ENCODE measurements at places on chromosomes 2 and 18. TPM values are rescaled to one million over a fixed set of nuclear protein-coding genes. Genes with fewer than 3 reads are reported as not detected.

- no peak for DNase-seq
Measured at GRCh38 chr2:109597283-109597682, 16.5 kb downstream of the SEPTIN10 start.

Gene RMC1
- 28.7 TPM for polyA plus RNA-seq

- DNase-seq: no peak
Measured at GRCh38 chr2:150387586-150388288, 99.7 kb downstream of the RND3 start.

Gene DSG1
- polyA plus RNA-seq: 0.05 TPM

Gene RPRM
- polyA plus RNA-seq: 3.2 TPM

Gene LRRTM1
- 19.8 TPM for polyA plus RNA-seq

DNA sequence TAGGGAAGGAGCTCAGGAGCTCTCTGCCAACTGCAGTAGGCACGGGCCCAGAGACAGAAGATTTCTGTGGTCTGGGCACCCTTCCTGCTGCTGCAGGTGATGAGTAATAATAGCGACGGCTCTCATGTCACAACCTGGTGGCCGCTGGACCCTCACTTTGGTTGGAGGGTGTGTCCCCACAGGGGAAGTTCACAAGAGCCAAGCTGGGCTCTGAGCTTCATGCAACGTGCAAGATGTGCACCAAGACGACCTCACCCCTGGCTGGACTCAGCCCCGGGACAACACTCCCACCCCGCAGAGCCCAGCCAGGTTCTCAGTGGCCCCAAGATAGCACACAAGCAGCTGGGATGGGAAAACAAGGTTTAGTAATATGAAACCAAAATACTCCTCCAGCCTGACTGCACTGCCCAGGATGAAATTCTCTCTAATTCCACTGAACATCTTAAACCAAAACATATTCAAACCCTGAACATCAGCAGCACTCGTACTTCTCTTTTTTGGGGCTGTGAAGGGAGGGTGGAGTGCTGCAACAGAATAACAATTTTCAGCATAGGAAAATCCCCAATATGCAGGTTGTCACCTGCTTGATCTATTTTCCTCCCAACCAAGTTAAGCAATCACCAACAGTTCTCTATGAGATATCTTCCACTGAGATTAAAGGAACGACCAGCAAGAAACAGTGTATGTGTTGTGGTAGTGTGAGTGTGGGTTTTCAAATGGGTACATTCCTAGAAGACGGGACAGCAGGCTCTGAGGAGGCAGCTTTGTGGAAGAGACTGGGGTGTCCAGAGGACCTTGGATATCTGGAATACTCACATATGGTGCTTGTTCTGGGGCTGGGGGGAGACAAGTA, 26.5 kb downstream of the BCL2 start:
- DNase-seq: no peak

DNA sequence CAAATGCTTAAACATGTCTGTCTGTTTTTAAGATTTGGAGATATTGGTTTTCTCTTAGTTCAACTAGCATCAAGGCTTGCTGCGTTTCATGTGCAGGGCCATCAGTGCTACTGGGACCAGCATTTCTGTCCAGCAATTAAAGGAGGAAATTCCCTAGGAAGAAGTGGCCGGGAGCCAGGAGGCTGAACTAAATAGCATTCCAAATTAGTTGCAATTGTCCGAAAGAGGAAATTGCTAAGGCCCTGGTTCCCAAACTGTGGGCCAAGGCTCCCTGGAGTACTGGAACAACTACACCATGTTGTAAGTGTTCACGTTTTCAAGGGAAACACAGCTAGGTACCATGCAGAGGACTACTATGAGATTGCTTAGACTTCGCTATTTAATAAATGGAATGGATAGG, 257.9 kb downstream of the PTPRM start:
- no peak for DNase-seq

- DNase-seq: no peak
Measured at GRCh38 chr2:217671075-217671474, 331.7 kb downstream of the TNS1 start.

DNA sequence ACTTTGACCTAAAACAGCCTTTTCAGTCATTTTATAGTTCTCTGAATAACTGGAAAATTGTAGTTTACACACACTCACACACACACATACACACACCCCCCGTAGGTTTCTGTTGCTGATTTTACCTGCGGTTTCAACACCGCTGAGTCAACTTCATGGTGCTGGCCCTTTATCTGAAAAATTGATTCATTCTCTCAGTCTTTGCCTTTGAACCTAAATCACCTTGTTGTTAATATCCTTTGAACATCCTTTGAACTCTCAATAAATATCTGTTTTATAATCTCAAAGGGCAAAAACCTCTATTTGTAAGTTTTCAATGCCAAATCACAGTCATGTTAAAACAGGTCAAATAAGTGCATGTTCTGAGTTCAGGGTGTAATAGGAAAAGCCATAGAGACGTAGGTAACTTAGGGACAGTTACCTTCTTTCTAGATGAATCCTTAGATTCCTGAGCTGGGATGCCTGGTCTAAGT, 109.0 kb upstream of the BZW1 start:
- no peak for DNase-seq

DNA sequence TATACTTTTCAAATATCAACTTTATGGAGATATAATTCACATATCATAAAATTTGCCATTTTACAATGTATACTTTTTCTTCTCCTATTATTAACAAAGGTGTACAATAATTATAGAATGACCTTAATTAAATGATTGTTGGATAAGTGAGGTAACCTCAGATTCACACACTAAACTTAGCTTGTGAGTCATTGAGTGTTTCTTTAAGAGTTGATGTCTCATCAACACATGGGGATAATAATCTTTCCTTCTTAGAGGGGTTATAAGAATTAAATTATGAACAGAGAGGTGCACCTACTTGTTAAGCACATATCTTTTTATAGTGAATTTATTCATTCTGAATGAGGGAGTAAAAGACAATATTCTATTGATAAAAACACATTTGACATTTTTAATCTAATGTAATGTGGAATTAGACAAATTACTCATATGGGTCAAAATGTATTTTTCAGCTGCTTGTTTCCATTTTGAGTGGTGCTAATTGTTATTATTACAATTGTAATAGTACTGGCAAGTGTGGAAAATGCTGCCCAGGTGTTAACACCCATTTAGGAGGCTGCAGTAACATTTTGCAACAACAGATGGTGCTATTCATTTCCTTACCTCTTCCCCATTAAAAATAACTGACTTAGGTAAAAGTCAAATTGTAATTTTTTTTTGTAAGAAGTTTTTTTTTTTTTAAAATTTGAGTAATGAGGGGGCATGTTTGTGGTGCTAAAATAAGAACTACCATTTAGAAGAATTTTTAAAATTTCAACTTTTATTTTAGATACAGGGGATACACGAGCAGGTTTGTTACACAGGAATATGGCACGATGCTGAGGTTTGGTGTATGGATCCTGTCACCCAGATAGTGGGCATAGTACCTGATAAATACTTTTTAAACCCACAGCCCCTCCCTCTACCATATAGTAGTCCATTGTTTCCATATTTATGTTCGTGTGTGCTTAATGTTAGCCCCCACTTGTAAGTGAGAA, 32.1 kb upstream of the DYNAP start:
- DNase-seq: peak; percentile 15

Gene ANKAR
- 17.1 TPM for polyA plus RNA-seq

- no peak for DNase-seq
Measured at GRCh38 chr2:28155627-28156026, 237.0 kb upstream of the FOSL2 start.

Gene KIF1A
- polyA plus RNA-seq: 11.1 TPM

Gene GREB1L
- 4.0 TPM for polyA plus RNA-seq

DNA sequence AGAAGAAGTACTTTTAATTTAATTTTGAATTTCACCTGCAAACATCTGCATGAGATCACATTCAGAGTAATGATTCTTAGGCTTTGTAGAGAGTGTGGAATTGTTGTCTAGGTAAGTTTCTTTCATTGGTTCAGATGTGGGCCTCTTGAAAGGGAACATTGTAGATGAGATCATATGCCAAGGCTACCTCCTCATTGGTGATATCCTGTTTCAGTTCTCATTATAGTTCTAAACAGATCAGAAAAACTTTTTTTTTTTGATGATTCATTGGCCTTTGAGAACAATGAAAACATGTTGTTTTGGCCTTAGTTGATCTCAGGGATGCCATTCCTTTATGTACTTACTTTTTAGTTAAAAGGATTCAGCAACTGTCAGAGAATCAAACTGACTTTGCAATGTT, 44.5 kb downstream of the EML6 start:
- no peak for DNase-seq

Gene TEX44
- not detected for polyA plus RNA-seq

Gene CLASP1
- 54.6 TPM for polyA plus RNA-seq

DNA sequence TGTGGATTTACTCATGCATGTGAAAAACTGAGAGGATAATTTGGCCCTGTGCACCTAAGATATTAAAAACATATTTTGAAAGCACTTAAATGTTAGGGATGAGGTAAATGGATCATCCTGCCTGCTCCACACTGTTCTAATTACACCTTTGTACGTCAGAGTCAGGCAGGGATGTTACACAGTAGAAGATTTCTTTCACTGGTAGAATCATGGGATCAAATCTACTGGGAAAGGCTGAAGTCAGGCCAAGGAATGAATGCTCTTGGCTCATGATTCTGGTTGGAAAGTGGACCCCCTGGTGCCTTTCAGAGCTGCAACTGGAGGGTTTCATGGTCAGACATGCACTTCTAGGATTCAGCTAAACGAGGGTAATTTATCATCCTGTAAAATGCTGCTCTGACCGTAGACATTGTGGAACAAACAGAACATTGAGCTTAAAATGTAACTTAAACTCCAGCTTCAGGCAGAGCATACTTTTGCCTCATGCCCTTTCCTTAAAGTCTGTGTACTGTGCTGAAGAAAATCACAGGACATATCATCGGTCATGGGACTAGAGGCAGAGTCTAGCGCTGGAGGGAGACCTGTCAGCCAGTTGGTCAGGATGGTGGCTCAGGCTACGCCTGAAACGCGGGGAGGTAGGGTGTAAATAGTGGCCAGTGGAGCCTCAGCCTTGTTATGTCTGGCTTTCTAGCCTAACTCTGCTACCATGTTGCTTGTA, 4.9 kb downstream of the KCNE4 start:
- DNase-seq: no peak

- no peak for DNase-seq
Measured at GRCh38 chr2:161552015-161552414, 72.2 kb upstream of the SLC4A10 start.

Gene ORC4
- polyA plus RNA-seq: 145 TPM

GRCh38 chr2:174122185-174122584, 126.1 kb downstream of the OLA1 start:
- DNase-seq: no peak

DNA sequence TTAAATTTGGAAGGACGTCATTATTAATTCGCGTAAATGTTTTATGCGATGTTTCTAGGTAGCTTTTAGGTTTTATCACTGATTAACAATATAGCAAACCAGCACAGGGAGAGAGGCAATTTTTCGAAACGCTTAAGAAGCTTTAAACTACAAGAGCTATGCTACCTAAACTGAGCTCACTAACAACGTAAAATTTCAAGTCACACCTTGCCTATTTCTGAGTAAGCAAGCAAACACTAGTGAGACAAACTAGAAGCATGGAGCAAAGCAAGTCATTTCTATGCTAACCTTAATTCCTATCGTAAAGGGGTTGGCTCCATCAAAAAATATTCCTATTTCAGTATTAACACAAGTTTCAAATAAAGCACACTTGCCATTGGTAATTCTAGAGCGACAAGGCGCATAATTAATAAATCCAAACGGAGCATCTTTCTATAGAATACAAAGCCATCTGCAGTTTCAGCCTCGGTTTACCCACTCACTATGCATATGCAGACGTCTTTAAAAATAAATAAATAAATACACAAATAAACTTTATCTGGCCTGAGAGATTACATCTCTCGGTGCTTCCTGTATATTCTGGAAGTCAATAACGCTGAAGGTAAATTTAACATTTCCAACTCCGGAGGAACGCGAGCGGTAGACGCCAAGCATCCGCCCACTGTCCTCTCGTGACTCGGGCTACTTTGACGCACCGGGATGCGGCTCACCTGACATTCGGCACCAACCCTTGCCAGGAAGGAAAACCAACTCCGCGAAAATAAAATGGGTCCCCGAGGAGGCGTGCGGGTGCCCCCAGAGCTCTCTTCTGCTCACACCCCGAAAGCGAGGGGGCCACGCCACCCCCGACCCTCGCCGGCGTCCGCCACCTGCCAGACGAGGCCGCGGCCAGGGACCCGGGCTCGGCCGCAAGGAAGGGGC, 947 bp downstream of the ITSN2 start:
- no peak for DNase-seq

DNA sequence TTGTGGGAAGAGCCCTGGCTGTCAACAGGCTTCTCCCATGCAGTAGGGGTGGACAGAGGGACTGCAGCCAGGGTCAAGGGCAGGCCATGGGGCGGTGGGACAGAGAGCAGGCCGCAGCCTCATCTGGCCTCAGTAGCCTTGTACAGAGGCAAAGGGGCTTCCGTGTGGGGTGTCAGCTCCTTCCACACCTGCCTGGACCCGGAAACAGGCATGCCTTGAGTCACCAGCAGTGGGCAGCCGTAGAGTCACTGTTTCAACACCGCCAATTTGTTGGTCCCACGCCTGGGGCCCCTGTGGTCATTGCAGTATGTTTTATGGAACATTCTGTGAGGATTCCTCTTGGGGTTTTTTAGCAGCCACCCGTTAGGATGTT, 173.0 kb downstream of the SMAD7 start:
- DNase-seq: no peak

- no peak for DNase-seq
Measured at GRCh38 chr18:28158083-28158581, 18.8 kb downstream of the CDH2 start.

DNA sequence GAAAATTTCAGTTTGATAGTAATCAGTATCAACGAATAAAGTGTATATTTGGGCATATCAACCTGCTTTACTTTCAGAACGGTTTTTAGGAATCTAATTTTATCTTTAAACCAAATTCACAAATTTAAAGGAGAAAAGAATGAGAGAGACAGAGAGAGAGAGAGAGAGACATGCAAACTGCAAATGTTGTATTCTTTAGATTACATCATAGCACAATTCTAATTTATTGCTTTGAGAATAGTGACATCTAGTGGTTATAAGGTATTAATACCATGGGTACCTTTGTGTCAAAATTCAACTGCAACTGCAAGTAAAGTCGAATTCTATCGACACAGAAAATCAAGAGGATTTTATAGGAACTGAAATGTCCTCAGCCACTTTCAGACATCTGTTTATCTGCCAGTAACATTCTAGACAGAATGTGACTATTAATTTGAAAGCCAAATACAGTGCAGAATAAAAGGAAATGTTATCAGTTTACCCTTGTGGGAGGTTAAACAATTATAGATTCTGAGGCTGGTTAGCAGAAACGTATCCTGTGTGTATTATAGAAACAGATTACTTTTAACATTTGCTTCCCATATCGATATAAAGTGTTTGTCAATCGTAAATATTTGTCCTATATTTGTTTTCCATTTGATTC, 529.8 kb upstream of the VRK2 start:
- peak; percentile 45 for DNase-seq

- peak; percentile 12 for DNase-seq
Measured at GRCh38 chr2:40962026-40962425, 510.1 kb upstream of the SLC8A1 start.

DNA sequence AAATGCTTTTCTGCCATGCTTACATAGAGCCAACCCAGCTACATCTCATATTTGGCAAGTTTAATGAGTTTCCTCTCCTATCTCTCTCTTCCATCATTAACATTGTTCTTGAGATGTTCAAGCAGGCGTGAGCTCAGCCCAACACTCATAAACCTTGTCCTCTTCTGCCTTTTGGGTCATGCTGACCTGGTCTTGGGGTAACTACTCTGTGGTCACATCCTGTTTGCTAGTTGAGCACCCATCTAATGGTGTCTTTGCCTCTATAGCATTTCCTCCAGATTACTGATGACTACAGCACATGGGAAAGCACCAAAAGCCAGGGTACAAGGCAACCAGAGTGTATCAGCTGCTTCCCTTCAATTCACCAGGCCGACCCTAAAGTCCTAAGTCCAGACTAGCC, 366.9 kb upstream of the HNRNPA3 start:
- no peak for DNase-seq

Gene STPG4
- 0.12 TPM for polyA plus RNA-seq
